ENCODE measurements at places on chromosomes 11 and 22.

GRCh38 chr11:28384418-28384817 is 276.2 kb downstream of the METTL15 start:
- DNase-seq, result no peak

DNA sequence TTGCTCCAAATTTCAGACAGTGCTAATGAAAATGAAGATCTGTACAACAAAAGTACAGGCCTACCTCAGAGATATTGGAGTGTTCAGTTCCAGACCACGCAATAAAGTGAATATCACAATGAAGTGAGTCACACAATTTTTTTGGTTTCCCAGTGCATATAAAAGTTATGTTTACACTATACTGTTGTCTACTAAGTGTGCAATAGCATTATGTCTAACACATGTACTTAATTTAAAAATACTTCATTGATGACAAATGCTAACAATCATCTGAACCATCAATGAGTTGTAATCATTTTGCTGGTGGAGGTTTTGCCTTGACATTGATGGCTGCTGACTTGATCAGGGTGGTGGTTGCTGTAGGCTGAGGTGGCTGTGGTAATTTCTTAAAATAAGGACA is 60.6 kb upstream of the E2F8 start:
- no peak for DNase-seq

GRCh38 chr11:86749821-86750401 is 50.4 kb upstream of the PRSS23 start:
- DNase-seq, result no peak

- DNase-seq, result no peak
These were observed 116.7 kb downstream of the SGSM3 start for GRCh38 chr22:40486962-40487602.

GRCh38 chr11:63931876-63932275 is 6.9 kb upstream of the NAA40 start:
- DNase-seq, result no peak
